ENCODE measurements at places on chromosomes 6 and 20.

- no peak for DNase-seq
Observed at GRCh38 chr6:144090384-144090783, 5.0 kb downstream of the SF3B5 start.

DNA sequence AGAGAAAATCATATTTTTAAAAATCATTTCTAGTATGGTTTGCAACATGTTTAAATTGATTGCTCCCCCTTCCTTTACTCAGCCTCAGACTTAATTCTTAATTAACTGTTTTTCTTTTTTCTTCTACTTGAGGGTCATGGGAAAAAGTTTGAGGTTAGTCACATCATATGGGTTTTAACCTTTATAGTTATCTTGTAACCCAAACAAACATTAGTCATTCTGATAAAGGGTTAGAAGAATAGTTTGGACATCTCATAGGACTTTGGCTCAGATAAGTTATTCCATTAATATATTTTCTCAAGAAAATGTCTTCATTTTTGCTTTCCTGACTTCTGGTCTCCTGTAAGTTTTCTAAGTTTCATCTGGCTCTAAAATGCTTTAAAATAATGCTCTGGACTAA lies 34.5 kb upstream of the TSPYL1 start:
- no peak for DNase-seq

- DNase-seq: no peak
Observed at GRCh38 chr6:1312473-1313367, 822 bp downstream of the FOXQ1 start.

- no peak for DNase-seq
Observed at GRCh38 chr6:159427771-159428170, 258.6 kb downstream of the FNDC1 start.

GRCh38 chr20:62117658-62118057 lies 4.6 kb upstream of the LSM14B start:
- DNase-seq: no peak

DNA sequence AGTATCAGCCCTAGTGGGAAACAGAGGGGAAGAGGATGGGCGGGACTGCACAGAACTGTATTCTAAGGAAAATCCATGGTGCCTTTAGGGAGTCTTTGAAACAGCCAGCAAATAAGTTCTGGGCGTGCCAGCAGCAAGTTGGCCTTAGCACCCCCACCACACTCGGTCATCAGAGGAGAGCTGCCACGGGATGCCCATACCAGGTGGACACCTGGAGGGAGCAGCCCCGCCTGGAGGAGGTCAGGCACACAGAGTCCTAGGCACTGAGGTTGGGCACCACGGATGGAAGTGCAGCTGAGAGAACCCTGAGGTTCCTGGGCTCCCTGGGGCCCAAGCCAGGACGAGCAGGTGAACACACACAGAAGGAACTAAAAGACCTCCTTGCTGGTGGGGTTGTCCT lies 180.8 kb upstream of the PROKR2 start:
- DNase-seq: no peak

DNA sequence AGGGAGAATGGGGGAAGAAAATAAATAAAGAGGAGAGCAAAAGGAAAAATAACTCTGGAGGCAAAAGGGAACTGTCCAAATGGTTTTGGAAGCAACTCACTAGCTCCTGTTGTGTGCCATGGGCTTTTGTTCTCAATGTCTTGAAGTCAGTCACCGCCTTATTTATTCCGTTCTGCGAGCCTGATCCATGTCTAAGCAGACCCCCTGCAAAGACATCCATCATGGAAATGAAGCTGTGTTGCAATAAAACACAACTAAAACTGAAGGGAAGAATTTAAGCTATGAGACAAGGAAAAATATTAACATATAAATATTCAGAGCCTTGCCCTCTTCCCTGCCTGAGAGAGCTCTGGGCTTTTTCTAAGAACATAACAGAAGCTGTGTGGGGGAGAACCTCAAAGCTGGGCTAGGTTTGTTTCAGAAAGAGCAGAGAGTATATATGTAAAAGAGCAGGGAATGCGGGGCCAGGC lies 373.2 kb upstream of the CNR1 start:
- DNase-seq: no peak

GRCh38 chr20:54485631-54486030 lies 10.2 kb downstream of the DOK5 start:
- no peak for DNase-seq

- DNase-seq: no peak
Observed at GRCh38 chr20:24648481-24648880, 179.1 kb downstream of the SYNDIG1 start.

Data from SHP77 treated with DMSO at 0.1 percent for 48 hours (cell line).